ENCODE measurements at places on chromosomes 1 and 21.

DNA sequence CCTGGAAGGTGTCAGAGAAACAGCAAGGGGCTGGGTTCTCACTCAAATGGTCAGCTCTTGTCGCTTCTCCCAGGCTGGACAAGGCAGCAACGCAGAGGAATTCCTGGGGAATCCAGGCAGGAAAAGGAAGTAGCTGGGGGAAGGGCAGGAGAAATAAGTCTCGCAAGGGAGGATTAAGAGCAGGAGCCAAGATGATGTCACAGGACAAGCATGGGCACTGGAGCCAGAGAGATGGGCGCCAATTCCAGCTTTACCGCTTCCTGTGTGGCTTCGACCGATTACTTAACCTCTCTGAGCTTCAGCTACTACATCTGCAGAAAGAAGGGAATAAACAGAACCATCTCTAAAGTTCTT, 70.5 kb downstream of the SSBP3 start:
- no peak for DNase-seq

GRCh38 chr1:100607628-100608240, 69.8 kb downstream of the GPR88 start:
- DNase-seq, result no peak

GRCh38 chr1:110829955-110830553, 42.9 kb upstream of the CD53 start:
- peak; percentile 59 for DNase-seq

DNA sequence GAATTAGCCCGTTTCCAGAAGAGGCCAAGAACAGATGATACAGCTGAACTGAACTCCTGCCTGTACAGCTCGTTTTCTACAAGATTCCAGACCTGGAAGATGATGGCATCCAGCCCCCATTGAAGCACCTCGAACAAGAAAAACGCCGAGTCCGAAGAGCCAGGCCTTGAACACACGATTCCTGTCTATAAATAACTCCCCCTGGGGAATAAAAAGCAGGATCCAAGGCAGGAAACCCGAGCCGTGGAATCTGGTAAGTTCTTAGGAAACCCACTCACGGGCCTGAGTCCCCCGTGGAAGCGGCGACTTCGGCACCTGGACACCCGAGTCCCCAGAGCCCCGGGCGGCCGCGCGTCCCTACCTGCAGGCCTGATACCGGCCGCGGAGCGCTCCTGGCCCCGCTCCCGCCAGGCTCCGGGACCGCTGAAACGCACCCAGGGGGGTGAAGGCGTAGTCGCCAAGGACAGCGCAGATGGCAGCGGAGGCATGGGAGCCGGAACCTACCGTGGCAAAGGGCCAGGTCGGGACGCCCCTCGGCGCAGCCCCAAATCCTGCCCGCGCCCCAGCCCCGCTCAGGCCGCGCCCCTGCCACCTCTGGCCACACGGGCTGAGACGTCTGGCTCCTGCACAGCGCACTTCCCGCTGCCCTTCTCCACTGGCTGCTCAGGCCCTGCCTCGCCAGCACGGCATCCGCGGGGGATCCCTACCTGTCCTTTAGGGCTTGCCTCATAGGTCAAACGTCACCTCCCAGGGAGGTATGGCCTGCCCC, 14.0 kb upstream of the HLCS start:
- no peak for DNase-seq

GRCh38 chr21:23921670-23922418, 1685.4 kb downstream of the MRPL39 start:
- DNase-seq, result peak; percentile 17

- DNase-seq, result no peak
Measured at GRCh38 chr1:63908016-63908415, 134.2 kb downstream of the ROR1 start.

GRCh38 chr1:32741413-32742198, 39.0 kb upstream of the SYNC start:
- peak; percentile 33 for DNase-seq

GRCh38 chr1:231013391-231014015, 26.6 kb downstream of the FAM89A start:
- no peak for DNase-seq

DNA sequence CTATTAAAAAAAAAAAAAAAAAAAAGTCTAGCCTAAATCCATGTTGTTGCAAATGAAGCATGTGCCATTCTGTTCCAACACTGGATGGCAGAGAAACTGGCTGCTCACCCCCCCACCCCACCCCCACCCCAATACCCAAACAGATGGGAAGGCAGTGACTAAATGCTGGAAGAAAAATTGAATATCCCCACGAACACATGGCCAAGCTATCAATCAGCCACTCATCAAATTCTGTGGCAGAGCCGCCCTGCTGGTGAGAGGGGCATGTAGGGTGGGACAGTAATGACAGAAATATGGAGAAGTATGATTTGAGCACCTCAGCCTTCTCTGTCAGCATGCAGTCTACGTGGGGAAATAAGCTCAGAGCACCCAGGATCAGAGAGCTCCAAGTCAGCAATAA, 34.1 kb downstream of the OPTC start:
- no peak for DNase-seq

GRCh38 chr1:20404466-20404865, 81.5 kb downstream of the CAMK2N1 start:
- DNase-seq, result peak; percentile 73

DNA sequence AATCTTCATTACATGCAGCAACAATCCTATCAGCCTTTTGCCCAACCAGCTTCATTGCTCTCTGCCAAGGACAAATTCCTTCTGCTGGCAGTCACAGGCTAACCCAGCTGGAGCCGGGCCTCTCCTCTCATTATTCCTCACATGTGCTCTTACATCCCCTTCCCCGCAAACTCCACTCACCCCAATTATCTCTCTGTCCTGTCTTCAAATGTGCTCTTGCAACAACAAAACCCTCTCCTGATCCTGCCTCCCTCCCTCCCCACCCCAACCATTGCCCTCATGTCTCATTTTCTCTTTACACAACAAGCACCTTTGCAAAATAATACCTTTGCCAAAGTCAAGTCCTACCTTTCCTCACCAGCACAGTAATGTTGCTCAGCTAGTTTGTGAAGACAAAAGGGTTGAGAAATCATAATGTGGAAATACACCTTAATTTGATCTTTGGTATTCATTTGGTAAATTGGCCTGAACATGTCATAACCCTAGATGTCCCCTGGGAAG, 36.0 kb upstream of the DHCR24 start:
- DNase-seq, result no peak

- no peak for DNase-seq
Measured at GRCh38 chr1:27928216-27928954, 6.4 kb upstream of the SMPDL3B start.

DNA sequence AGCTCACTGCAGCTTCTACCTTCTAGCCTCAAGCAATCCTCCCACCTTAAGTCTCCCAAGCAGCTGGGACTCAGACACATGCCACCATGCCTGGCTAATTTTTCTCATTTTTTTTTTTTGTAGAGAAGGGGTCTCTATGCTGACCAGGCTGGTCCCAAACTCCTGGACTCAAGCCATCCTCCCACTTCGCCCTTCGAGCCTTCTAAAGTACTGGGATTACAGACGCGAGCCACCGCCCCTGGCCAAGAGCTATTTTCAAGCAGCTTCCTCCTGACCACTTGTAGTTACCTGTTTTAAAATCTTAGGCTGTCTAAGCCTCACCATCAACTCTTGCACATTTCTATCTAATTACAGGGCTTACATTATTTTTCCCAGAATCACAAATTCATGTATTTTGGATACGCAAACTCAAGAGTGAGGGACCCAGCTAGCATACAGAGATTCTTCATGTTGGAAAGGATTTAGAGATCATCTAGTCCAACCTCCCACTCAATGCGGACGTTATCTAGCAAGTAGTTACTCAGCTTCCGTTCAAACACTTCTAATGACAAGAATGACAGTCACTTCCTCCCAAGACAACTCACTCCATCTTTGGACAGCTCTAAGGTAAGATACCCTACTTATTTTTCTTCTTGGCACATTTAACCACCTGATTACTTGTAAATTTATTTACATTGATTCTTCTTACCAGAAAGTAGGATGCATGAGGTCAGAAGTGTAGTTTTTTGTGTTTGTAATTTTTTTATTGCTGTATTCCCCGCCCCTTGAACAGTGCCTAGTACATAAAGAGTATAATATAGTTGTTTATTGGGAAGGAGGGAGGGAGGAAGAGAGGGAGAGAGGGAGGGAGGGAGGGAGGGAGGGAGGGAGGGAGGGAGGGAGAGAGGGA, 65.4 kb downstream of the LUZP1 start:
- no peak for DNase-seq

- DNase-seq, result no peak
Measured at GRCh38 chr1:109762821-109763645, 690 bp downstream of the EPS8L3 start.

GRCh38 chr1:9281071-9281827, 11.4 kb upstream of the SPSB1 start:
- DNase-seq, result no peak

GRCh38 chr1:147541672-147542568, 619 bp downstream of the BCL9 start:
- DNase-seq, result no peak

- no peak for DNase-seq
Measured at GRCh38 chr1:225567789-225568188, 85.1 kb downstream of the ENAH start.

DNA sequence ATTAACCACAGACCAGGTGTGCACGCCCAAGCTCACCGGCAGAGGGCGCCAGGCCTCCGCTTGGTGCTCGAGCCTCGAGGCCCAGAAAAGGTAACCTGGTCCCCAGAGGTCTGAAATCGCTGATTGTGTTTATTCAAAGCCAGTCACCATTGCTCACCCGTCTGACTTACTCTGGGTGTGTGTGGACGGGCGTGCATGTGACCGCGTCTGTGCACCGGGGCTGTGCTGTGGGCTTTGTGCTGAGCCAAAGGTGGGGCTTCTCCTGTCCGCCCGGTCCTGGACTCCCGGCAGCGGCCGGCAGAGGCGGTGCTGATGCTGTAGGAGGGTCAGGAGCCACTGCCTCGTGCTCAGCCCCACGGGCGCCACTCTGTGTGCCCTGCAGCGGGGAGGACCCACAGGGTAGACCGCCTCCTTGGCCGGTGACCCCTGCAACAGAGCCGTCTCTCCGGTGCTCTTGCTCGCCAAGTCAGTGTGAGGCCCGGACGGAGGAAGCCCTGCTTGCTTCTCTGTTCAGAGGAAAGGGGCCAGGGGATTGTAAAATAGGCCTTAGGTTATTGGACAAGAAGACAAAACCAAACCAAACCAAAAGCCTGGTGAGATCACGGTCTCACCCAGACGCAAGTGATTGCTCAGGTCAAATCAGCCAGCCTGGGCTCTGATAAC, 32.0 kb upstream of the BTG2 start:
- DNase-seq, result peak; percentile 75

GRCh38 chr1:15454256-15454655, 2.3 kb upstream of the CELA2A start:
- DNase-seq, result no peak

DNA sequence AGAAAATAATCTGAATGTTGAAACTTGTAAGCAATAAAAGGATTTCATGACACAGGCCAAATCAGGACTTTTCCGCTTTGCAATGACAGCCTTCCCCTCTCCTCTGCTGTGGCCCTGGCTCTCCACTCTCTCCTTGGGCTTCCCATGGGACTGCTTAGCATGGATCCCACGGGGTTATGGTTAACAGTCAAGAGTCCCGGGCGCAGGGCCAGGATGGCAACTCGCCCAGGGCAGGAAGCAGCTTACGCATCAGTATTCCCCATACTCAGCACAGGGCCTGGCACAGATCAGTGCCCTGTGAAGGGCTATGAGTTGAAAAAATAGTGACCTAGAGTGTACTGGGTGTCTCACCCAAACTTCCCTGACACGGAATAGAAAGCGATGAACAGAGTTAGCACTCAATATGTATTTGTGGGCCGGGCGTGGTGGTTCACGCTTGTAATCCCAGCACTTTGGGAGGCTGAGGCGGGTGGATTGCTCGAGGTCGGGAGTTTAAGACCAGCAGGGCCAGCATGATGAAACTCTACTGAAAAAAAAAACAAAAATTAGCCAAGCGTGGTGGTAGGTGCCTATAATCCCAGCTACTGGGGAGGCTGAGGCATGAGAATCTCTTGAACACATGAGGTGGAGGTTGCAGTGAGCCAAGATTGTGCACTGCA, 29.1 kb upstream of the GRHL3 start:
- no peak for DNase-seq

DNA sequence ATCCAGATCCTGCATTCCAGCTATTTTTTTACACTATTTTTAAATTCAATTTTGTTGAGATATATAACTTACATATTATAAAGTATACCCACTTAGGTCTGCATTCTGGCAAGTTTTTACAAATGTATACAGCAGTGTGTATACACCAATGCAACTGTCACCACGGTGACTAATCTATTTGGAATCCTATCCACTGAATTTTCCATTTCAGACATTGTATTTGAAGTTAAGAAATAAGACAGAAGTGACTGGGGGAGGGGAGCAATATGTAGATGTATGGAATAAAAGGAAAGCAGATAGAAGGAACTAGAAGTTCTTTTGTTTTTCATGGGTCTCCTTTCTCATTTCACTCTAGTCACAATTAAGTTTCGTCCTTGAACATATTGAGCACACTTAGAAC, 431.5 kb upstream of the CHRM3 start:
- DNase-seq, result no peak

GRCh38 chr21:41141031-41141457, 26.9 kb upstream of the BACE2 start:
- no peak for DNase-seq

DNA sequence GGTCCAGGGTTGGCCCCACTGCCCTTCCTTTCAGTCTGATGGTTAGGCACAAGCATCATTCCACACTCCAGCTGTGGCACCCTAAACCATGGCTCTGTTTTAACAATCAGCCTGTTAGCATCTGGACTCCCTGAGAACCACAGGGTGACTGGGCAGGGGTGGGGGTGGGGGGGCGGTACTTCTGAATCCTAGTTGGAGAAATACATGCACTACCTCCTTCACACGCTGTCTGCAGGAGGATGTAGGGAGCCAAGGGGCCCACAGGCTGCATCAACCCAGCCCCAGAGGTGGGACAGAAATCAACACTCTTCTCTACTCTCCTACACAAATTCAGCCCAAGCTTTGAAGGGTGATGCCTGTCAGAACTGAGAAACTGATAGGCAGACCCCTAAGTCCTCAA, 23.8 kb downstream of the DDX20 start:
- DNase-seq, result no peak

All from germinal center (tissue), 1 donor.